ENCODE measurements at places on chromosomes 7 and 10. TPM values are rescaled to one million over a fixed set of nuclear protein-coding genes. Genes with fewer than 3 reads are reported as not detected.

- no peak for DNase-seq
These were observed 43.3 kb upstream of the ITGA8 start for GRCh38 chr10:15763006-15763405.

The TMEM139 gene
- total RNA-seq = 0.97 TPM

The ORAI2 gene
- total RNA-seq = 41.1 TPM

The OR13A1 gene
- total RNA-seq = not detected

The APBB1IP gene
- 10.5 TPM for total RNA-seq

- DNase-seq = no peak
These were observed 29.7 kb downstream of the GBX1 start for GRCh38 chr7:151137791-151138152.

GRCh38 chr7:2013381-2014311 is 219.1 kb downstream of the MAD1L1 start:
- DNase-seq = peak; percentile 3

DNA sequence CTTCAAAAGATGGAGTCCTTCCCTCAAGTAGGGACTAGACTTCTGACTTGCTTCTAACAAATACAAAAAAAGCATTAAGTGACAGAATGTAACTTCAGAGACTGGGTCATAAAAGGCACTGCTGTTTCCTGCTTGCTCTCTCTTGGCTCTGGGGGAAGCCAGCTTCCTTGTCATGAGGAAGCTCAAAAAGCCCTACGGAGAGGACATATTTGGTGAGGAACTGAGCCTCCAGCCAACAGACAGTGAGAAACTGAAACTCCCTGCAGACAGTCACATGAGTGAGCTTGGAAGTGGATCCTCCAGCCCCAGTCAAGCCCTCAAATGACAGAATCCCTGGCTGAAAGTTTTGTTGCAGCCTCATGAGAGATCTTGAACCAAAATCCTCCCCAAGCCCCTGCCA is 26.3 kb upstream of the SLC35G1 start:
- no peak for DNase-seq

DNA sequence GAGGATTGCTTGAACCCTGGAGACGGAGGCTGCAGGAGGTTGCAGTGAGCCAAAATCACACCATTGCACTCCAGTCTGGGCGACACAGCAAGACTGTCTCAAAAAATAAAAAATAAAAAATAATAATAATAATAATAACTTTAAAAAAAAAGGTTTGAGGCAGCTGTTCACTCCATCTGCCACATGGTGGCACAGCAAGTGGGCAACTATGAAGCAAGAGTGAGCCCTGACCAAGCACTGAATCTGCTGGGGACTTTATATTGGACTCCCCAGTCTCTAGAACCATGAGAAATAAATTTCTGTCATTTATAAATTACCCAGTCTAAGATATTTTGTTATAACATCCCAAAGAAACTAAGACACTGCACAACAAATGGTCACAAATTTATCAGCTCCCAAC is 14.6 kb upstream of the BRI3 start:
- DNase-seq = no peak

GRCh38 chr10:44628921-44629320 is 244.0 kb upstream of the CXCL12 start:
- peak; percentile 31 for DNase-seq

DNA sequence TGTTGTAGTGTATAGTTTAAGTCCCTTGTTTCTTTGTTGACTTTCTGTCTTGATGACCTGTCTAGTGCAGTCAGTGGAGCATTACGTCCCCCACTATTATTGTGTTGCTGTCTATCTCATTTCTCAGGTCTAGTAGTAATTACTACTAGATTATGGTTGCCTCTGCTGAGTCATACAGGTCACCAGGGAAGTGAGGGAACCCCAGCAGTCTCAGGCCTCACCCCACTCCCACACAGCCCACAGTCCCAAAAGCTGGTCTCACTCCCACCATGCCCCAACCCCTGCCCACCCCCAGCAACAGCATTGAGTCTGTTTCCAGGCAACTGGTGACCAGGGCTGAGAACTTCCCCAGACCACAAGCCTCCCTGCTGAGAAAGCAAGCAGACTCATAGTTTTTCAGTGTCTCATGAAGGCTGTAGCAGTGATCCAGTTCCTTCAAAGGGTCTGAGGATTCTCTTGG is 88.0 kb downstream of the PLXDC2 start:
- DNase-seq = no peak

DNA sequence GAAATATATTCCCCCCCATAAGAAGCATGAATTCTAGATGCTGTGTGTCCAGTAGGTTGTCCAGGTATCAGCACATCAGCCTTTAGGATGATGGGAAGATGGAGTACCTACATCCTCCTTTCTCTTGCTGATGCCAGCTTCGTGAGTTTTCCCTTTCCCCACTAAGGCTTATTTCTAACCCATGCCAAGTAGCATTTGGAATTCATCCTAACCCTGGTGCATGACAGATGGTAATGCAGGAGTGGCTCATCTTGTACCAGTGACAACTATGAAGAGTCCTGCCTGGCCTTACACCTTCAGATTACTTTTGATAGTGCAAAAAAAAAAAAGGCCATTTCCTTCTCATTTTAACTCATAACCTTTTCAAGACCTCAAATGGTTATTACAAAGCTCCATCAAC is 58.7 kb downstream of the ARHGAP21 start:
- DNase-seq = no peak

- peak; percentile 43 for DNase-seq
These were observed 26.1 kb downstream of the GBX1 start for GRCh38 chr7:151141311-151141854.

The MACROH2A2 gene
- 2.0 TPM for total RNA-seq

DNA sequence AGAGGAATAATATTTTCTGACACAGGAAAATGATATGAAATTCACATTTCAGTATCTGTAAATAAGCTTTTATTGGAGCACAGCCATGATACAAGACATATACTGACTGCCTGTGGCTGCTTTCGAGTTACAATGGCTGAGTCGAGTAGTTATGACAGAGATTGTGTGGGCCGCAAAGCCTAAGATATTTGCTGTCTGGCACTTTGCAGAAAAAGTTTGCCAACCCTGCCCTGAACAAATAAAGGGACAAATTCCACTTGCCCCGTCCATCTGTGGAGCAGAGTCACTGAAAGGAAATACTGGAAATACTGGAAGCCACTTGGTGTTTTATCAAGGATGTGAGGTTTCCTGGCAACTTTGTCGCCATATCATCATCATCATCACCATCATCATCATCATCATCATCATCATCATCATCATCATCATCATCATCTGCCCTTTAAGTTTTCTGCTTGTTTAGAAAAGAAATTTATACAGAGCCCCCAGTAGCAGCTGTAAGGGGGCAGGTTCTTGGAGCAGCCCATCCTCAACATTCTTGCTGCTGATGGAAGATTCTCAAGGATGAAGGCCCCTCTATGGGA is 85.8 kb downstream of the TCF7L2 start:
- no peak for DNase-seq

The ANKRD2 gene
- 2.7 TPM for total RNA-seq

- DNase-seq = no peak
These were observed 63.4 kb upstream of the C1QL3 start for GRCh38 chr10:16585103-16585502.

- DNase-seq = no peak
These were observed 83.7 kb upstream of the KDM7A start for GRCh38 chr7:140260352-140261104.

GRCh38 chr10:25651534-25651933 is 282.5 kb upstream of the MYO3A start:
- DNase-seq = no peak

GRCh38 chr10:74079936-74080590 is 70.6 kb downstream of the AP3M1 start:
- no peak for DNase-seq

The ANKRD1 gene
- 0.28 TPM for total RNA-seq

DNA sequence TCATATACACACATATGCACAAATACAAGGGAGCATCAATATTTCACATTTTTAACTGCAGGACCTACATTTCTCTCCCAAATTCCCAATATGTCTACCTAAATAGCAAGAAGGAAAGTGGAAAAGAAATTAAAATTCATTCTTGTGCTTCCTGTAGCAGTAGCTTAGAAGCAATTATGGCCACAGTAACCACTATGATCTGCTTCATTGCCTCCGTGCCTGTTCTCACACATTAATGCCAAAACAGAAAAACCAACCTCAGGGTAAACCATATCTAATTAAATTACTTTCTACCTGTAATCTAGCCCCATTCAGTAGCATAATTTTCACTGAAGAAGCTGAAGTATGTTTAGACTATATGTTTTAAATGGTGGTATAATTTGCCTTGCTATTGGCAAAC is 55.2 kb downstream of the HYCC1 start:
- DNase-seq = no peak

The MCM7 gene
- 14.1 TPM for total RNA-seq

The PDZD7 gene
- total RNA-seq = 0.61 TPM

The ARHGEF35 gene
- total RNA-seq = 1.1 TPM

- no peak for DNase-seq
These were observed 506.0 kb downstream of the POM121L12 start for GRCh38 chr7:53541475-53541874.

The MYO1G gene
- total RNA-seq = 8.1 TPM

DNA sequence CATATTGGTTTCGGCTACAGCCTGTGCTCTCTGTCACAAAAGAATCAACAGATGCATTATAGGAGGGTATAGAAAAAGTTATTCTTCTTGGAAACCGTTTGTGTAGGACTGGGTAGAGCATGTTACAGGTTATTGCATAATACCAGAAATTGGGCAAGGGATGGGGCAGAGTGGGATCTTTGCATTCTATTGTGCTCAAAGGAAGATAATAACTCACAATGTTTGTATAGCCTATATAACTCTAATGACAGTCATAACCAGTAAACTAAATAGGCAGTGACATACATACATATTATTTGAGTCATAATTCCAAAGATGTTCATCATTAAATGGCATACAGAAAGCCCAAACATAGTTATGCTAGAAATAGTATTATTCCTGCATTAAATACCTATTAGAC is 179.7 kb downstream of the XPNPEP1 start:
- no peak for DNase-seq

GRCh38 chr7:120729245-120729644 is 128.7 kb downstream of the TSPAN12 start:
- DNase-seq = no peak

The ASIC3 gene
- total RNA-seq = 1.4 TPM

- DNase-seq = no peak
These were observed 296.8 kb downstream of the DNAJB6 start for GRCh38 chr7:157633465-157634185.

- no peak for DNase-seq
These were observed 196.7 kb downstream of the ANK3 start for GRCh38 chr10:60192946-60193345.

The FOXI2 gene
- not detected for total RNA-seq

DNA sequence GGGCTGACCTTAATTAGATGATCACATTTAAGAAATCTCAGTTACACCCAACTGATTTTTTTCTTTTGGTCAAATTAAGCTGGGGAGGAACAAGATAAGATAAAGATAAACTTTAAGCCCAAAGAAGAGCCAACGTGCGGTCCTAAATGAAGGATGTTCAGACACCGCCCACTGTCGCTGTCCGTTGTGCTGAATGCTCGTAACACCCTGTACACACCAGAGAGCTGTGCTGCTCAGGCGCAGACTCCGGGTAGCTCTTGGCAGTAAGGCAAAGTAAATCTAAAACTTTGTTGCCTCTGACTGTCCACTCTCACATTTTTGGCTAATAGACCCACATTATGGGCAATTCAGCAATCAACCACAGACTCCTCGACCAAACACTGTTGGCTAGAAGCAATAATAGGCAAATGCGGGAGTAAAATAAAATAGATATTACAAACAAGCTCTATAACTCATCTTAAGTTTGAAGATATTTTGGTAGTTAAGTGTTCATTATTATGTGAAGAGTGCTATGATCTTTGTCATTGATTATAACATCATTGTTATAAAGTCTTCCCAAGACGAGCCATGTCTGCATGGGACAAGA is 57.1 kb downstream of the PLPP4 start:
- DNase-seq = peak; percentile 25

The SMKR1 gene
- total RNA-seq = 1.8 TPM

The CYP3A5 gene
- total RNA-seq = 14.4 TPM

The TACR2 gene
- total RNA-seq = 0.33 TPM

The CALCR gene
- total RNA-seq = 0.52 TPM

DNA sequence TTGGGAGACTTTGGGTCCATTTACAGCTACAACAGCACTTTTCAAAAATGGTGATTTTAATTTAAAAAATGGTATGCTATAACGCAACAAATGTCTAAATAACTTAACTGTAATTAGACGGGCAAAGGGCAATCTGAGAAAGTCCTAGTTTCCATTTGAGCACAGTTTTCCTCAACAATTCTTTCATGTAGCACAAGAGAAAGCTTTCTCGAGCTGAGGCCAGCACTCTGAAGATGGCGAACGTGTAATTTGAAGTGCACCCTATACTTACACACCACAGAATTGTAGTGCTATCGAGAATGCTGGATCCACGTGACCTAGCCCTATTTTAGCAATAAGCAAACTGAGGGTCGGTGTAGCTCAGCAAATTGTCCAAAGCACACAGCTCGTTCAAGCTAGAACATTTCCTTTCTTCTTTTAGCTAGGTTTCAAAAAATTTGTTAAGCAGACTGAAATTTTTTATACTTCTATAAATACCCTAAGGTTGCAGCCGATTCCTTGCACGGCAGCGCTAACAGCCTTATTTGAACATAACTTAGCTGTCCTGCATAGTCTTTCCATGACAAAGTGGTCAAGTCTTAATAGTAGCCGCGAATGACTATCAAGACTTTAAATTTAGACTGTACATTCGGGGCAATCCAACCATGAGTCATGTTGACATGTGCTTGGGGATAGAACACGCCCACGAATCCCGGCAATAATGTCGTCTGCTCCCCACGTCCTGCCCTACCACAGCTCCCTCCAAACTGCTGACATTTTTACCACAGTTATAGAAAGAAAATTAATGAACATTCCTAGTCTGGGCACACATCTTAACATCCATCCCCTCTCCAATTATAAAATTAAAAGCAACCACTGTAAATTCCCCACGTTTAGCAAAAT is 10.0 kb downstream of the KLF6 start:
- no peak for DNase-seq

- no peak for DNase-seq
These were observed 48.7 kb upstream of the PTPRZ1 start for GRCh38 chr7:121824276-121824675.

- no peak for DNase-seq
These were observed 123.1 kb upstream of the MACROH2A2 start for GRCh38 chr10:69929575-69929974.

GRCh38 chr10:83886871-83887270 is 252.4 kb upstream of the GHITM start:
- DNase-seq = no peak

DNA sequence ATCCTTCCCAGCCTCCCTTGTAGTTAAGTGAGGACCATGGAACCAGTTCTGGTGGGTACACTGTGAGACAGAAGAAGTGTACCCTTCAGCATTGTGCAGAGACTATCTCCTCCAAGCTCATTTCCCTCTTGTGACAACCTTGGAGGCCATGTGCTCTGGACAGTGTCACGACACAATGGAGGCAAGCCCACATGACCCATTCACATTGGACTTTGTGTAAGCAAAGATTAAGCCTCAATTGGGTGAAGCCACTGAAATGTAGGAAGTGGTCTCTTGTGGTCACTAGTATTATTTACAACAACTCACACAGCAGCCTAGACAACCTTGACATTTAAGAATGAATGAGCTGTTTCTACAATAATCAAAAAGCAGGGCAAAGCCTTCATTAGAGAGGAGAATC is 124.2 kb downstream of the INHBA start:
- no peak for DNase-seq

The ZNF488 gene
- 0.14 TPM for total RNA-seq
